Activated CD4-positive, alpha-beta T cell treated with anti-CD3 and anti-CD28 coated beads, Interleukin-2, amount 50 U/mL, for 16 hours (primary cell): ENCODE measurements at places on chromosomes 16 and 17.
A peak's percentile ranks its signal among the peaks of the same experiment; 100 is the strongest.

- no peak for DNase-seq
Measured at GRCh38 chr16:83520596-83520995, 287.2 kb upstream of the HSBP1 start.

DNA sequence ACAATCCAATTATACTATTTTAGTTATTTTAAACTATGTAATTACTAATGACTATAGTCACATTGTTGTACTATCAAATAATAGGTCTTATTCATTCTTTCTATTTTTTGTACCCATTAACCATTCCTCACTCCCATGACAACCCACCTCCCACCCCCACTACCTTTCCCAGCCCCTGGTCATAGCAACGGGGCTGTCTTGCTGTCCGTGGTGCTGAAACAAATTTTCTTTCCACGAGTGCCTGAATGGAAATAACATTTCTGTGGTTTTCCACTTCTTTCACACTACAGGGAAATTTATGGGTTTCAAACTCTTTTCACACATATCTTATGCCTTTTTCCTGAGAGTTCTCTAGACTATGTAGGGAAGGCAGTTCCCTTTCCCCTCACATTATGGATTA lies 326.6 kb downstream of the PHKB start:
- no peak for DNase-seq

GRCh38 chr17:41520821-41521521 lies 2.3 kb upstream of the KRT15 start:
- no peak for DNase-seq

DNA sequence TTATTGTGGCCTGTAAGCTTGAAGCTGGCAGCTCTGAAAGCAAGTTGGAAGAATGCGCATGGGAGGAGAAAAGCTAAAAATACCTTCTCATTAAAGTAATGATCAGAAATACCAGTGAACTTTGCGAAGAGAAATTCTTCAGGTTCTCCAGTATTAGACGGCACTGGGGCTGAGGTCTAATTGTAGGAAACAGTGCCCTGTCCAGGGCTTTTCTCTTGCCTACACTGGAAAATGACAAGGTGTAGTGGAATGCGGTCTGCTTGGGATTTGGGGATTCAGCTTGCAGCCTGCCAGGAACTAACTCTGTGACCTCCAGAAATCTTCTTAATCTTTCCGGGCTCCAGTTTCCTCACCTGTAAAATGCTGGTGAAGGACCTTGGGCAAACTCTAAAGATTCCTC lies 53.3 kb upstream of the KCNJ16 start:
- no peak for DNase-seq

GRCh38 chr17:7237761-7238419 lies 1.4 kb downstream of the PHF23 start:
- DNase-seq, result peak; percentile 86

GRCh38 chr17:7228920-7229319 lies 5.4 kb downstream of the DVL2 start:
- no peak for DNase-seq

DNA sequence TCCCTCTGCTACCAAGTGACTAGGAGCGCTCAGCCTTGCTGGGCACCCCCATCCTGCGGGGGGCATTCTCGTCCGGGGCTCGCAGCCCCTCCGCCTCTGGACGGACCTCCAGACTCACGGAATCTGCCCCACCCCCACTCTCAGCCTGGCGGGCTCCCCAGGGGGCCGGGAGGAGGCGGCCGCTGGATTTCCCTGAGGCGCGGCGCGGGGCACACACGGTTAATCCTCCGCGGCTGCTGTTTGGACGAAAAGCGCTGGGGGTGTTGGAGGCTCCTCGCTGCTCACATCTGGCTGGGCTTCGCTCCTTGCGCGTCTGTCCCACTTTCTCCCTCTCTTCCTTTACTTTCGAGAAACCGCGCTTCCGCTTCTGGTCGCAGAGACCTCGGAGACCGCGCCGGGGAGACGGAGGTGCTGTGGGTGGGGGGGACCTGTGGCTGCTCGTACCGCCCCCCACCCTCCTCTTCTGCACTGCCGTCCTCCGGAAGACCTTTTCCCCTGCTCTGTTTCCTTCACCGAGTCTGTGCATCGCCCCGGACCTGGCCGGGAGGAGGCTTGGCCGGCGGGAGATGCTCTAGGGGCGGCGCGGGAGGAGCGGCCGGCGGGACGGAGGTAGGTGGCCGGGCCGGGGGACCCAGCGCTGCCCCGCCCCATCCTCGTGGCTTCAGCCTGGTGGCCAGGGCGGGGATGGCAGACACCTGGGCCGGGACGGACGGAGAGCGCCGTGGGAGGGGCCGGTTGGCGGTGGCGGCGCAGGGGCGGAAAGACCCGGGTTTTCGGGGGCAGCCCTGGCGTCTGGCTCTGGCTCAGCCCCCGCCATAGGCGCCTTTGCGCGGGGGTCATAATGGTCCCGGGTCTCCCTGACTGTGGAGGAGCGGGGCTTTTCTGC lies at the start of gene C1QTNF1:
Gene C1QTNF1 (plus strand): TSS at position 284 of the 886 bp plus-strand sequence. CDS start 19,800 bp downstream, outside the sequence.
- no peak for DNase-seq
